ENCODE measurements at places on chromosomes 2 and 18. TPM values are rescaled to one million over a fixed set of nuclear protein-coding genes. Genes with fewer than 3 reads are reported as not detected.

LIMS4 gene
- 0.41 TPM for total RNA-seq

ABHD1 gene
- total RNA-seq, result 0.56 TPM

HOXD3 gene
- not detected for total RNA-seq

OBSL1 gene
- 1.9 TPM for total RNA-seq

SLC9A2 gene
- total RNA-seq, result 0.25 TPM

ALLC gene
- total RNA-seq, result not detected

ANKRD53 gene
- total RNA-seq, result 0.60 TPM

SH3RF3 gene
- total RNA-seq, result 1.7 TPM

- DNase-seq, result no peak
These were observed 14.2 kb upstream of the LIPG start for GRCh38 chr18:49547701-49548100.

GRCh38 chr2:132550946-132551345, 119.1 kb downstream of the LYPD1 start:
- DNase-seq, result no peak

GRCh38 chr2:239109928-239110545, 262.2 kb downstream of the TWIST2 start:
- no peak for DNase-seq

DNA sequence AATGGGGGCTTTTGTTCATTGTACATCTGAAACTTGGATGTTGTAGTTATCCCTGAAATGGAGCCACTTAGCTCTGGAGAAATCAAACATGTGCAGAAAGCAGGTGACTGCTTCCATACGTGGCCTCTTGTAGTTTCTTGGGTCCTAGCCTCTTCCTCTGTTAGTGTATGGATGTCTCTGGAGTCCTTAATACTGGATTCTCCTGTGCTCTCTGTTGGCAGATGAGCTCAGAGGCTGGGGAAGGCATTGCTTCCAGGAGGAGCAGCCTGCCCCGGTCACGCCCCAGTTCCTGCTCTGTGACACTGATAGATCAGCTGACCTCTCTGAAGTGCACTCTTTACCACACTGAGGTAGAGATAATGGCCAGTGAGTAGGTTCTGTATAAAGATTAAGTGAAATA, 176.2 kb downstream of the LDLRAD4 start:
- no peak for DNase-seq

DNA sequence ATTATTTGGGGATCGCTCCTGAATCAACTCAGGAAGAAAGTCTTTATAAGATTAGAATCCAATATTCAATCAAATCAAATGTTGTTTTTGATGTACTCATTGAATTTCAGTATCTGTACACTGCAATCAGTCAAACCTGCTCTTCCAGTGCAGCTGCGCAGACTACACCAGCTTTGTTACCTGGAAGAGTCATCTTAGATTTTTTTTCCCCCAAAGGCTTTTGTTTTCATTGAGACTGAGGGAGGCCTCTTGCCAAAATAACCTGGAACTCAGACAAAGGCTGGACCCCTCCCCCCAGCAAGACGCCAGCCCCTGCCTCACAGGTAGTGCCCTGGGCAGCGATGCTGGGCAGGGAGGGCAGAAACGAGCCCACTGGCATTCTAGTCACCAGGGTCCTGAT, 74.8 kb downstream of the ARHGEF4 start:
- DNase-seq, result no peak

DNA sequence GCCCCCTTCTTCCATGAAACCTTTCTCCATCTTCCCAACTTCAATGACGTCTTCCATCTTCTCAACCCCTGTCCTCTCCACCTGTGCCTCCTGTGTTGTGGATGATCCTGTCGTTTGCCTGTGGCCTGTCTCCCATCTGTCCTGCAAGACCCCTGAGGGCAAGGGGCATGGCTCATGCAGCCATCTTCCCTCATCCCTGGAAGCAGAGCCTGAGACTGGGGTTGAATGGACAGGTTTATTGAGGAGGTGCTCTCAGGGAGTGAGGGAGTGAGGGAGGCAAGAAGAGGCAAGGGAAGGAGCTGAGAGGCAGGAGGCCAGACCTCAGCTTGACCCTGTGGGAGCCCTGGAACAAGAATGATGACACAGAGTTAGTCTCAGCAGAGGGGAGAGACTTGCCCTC, 7.3 kb downstream of the SPATA3 start:
- no peak for DNase-seq

DNA sequence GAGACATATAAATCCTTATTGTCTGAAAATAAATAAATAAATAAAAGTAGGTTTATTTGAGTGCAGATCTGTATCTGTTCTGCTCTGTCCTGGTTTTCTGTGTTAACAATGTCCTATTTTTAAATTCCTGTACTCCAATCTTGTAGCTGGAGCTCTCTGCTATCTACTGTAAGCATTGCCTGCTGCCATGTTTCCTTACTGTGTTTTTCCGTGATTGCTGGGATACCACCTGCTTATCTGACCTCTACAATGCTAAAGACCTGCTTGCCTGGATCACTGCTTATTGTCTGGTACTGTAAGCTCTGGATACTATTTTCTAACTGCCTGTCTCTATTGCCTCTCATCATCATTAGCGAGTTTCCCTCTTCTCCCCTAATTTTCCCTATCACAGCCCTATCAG, 11.6 kb downstream of the PTPN4 start:
- DNase-seq, result no peak

DNA sequence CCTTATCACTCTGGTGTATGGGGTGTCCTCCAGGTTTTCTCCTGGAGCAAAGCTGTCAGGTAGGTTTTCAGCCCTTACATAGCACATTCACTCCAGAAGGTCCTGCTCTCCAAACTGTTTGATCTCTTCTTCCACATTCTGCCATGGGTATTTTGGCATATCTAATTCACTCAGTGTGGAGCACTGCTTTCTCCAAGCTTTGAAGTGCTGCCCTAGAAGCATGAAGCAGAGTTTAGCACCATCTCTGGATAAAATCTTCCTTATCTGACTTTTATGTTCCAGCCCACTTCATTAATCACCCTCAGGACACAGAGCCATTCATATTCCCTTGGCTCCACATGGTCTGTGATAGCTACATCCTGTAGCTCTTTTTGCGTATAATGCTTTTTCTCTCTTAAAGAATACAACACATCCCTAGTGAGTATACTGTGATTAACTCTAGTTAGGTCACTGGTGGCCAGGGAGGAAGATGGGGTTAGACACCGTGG, 56.7 kb upstream of the ARHGAP28 start:
- DNase-seq, result no peak

DNA sequence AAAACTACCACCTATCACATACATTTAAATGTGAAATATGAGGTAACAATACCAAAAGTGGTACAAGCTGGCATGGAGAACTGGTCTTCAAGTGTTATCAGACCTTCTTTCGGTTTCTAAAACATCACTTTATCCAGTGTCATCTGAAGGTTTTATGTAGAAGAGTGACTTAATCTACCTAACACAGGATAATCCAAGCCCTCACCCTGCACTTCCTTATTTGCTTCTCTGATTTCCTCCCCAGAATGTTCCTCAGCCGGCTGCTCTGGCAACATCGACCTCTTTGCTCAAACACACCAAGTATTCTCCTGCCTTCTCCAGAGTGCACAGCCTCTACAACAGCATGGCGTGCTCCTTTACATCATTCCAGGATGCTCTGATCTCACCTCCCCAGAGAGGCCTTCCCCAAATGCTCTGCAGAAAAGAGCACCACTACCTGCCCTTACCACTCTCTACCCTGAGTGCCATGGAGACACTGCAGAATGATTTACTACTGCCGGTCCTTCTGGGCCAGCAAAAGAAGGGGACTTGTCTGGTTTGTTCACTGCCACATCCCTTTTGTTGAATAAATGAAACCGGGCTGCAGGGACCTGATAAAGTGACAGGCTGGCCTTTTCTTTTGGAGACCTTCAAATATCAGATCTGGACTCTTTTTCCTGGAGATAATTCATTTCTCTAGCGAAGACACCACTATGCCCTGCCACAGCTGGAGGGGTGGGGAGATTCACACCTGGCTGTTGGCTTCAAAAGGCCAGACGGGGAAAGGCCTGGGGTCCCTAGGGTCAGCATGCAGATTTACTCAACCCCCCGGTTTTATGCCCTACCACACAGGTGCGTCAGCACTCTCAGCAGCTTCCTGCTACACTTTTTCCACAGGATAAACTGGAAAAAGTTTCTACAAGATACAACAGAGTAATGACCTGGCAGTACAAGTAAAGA, 42.0 kb downstream of the TTR start:
- DNase-seq, result no peak

- no peak for DNase-seq
These were observed 41.7 kb downstream of the VWA3B start for GRCh38 chr2:98128556-98129109.

GRCh38 chr18:77157312-77157711, 24.7 kb upstream of the MBP start:
- no peak for DNase-seq

DNA sequence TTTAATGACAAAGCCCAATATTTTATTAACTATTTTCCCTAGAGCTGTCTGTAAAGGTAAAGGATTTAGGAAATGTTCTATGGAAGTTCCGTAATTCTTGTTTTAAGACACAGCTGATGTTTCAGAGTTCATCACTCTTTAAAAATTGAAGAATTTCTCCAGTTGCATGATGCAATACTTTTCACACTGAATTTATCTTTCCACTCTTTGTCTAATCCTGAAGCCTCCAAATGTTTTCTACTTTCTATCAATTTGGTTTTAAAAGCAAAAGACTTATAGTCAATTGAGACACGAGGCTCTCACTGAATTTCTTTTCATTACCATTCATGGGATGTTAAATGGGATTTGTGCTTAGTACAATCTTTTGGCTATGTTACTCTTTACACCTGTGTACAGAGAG, 223.2 kb downstream of the TDRD15 start:
- no peak for DNase-seq

GRCh38 chr2:218180467-218181114, 13.8 kb upstream of the CXCR1 start:
- DNase-seq, result no peak

DNA sequence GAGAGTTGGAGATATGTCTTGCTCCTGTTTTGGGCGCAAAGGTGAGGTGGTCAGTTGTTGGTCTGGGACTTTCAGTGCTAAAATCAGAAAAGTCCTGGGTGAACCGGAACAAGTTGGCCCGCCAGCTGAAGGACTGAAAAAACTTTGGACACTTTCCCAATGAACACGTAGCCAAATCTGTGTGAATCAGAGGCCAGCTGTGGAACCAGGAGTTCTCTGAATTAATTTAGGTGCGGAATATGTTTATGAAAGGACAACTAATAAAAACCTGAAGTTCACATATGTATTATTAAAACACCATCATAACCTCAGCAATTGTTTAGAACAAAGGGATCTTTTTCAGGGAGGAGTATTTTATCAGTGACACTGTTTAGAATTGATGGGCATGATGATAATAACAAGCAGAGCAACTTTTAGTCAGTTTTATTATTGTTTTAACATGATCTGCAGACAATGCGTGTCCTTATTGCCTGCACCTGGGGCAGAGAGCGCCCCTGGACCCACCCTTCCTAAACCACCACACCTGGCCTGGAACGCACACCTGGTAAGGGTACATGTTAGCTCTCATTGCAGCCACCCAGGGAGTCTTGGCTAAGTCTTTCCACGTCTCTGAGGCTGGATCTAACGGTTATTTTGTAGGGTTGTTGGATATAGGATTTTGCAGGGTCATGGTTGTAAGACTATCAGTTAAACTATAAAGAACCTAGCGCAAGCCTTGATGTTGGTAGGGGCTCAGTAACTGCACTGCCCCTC, 9.9 kb upstream of the ODC1 start:
- DNase-seq, result no peak

- DNase-seq, result no peak
These were observed 55.0 kb downstream of the PMAIP1 start for GRCh38 chr18:59954755-59955156.

DNA sequence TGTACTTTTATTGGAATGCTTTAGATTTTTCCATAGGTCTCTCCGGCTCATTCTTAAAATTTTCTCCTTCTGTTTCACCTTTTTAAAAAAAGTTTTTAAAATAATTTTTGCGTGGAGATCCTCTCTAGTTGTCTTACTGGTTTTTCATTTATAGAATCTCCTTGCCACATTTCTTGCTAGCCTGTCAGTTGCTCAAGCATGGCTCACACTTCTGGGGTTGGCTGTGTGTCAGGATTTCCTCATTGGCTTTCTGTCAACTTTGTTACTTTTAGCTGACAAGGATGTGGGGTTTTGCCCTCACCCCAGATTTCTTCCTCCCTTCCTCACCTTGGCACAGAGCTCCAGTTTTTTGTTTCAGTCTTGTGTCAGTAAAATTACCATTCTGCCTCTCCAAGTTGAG, 124.6 kb downstream of the ZNF407 start:
- DNase-seq, result no peak
